ENCODE measurements at places on chromosomes 3 and 15. TPM values are rescaled to one million over a fixed set of nuclear protein-coding genes. Genes with fewer than 3 reads are reported as not detected.

Gene CYP8B1
- total RNA-seq, result not detected

Gene SCG5
- total RNA-seq, result 2.9 TPM

DNA sequence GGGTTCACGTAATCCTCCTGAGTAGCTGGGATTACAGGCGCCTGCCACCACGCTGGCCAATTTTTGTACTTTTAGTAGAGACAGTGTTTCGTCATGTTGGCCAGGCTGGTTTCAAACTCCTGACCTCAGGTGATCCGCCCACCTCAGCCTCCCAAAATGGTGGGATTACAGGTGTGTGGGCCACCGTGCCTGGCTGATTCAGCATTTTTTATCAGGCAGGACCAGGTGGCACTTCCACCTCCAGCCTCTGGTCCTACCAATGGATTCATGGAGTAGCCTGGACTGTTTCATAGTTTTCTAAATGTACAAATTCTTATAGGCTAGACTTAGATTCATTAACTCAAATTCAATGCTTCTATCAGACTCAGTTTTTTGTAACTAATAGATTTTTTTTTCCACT, 9.4 kb downstream of the VHL start:
- no peak for DNase-seq

DNA sequence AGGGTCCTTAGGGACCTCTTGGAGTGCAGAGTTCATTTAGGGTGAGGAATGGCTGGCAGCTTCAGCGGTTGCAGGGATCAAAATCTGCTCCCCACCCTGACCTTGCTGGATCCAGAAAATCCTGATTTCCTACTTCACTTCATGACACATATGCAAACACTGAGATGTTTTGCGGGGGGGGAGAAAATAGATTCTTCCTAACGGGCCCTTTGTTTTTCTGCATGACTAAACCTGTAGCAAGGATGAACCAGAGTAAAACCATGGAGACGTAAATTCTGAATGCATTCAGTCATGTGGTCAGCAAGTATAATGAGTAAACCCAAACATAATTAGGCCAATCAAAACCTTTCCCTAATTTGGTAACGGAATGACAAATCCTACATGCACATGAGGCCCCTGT, 20.0 kb upstream of the RBP1 start:
- DNase-seq, result no peak

GRCh38 chr15:40392986-40393948, 10.7 kb downstream of the KNSTRN start:
- no peak for DNase-seq

Measured in stomach (tissue), 19 donors.